Stimulated activated CD4-positive, alpha-beta T cell treated with anti-CD3 and anti-CD28 coated beads, Interleukin-1b, Interleukin-23, amount 100 ng/mL, for 1 hour (primary cell): ENCODE measurements at places on chromosomes 5 and 9.

DNA sequence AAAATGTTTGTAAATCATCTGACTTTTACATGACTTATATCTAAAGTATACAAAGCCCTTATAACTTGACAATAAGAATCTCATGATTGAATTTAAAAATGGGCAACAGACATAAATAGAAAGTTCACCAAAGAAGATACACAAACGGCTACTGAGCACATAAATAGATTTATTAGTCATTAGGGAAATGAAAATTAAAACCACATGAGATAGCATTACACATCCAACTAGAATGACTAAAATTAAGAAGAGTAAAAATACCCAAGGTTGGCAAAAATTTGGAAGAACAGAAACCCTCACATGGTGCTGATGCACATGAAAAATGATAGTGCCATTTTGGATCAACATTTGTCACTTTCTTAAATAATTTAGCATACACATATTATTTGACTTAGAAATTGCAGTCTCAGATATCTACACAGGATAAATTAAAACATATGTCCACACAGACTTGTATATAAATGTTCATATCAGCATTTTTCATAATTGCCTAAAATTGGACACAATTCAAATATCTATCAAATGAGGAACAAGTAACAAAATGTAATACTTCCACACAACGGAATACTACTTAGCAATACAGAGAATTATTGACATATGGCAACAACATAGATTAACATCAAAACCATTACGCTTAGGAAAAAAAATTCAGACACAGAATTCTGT is 359.1 kb upstream of the DAB2 start:
- no peak for DNase-seq

DNA sequence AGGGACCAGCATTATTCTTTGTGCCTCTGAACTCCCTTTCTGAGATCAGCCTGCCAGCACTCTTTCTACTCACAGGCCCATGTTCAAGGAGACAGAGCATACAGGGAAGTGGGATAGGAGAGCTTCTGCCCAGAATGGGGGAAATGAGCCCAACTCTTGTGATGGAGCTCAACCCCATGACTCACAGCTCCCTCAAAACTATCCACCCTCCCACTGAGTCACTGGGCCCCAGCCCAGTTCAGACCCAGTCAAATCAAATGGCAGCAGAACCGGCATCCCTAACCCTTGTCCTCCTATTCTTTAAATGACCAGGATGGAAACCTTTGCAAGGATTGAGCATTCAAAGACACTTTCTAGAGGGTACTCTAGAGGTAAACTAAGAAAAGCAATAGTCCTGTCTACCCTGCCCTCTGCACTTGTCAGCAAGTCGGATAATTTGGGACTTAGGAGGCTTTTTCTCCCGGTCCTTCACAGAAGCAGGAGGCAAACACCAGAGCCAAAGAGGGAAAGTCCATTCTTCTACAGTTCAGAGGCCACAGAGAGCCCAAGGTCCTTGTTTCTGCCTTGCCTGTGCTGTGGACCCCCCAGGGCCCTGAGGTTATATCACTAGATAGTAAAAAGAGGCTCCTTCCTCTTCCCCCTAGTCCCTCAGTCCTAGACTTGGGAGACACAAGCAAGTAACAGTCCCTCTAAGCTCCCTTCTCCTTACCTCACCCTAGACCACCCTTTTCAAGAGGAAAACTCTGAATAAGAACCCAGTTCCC is 3.2 kb downstream of the ATOSB start:
- DNase-seq: no peak

DNA sequence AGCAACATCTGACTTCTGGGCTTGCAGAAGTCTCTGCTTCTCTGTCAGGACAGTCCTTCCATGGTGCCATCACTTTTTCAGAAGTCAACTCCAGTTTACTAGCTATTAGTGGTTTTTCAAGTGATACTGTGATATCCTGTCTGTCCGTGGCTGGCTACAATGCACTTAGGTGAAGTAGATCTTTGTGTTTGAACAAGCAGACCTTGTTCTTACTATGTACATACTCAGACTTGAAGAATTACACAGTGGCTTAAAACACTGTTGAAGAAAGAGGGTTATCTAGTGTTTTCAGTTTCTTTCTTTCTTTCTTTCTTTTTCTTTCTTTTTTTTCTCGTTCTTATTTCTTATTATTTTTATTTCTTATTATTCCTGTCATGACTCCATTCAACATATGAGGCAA is 228.7 kb downstream of the NTRK2 start:
- no peak for DNase-seq

GRCh38 chr9:38006163-38006562 is 62.9 kb downstream of the SHB start:
- no peak for DNase-seq

GRCh38 chr5:38892363-38892762 is 46.6 kb downstream of the OSMR start:
- DNase-seq: no peak

- no peak for DNase-seq
These were observed 2.1 kb upstream of the DMRT3 start for GRCh38 chr9:974031-974995.

GRCh38 chr5:37662362-37662761 is 177.5 kb downstream of the GDNF start:
- no peak for DNase-seq

GRCh38 chr5:93209476-93209875 is 371.5 kb downstream of the NR2F1-AS1 start:
- DNase-seq: no peak

GRCh38 chr5:453725-454481 is 10.9 kb downstream of the EXOC3 start:
- no peak for DNase-seq

DNA sequence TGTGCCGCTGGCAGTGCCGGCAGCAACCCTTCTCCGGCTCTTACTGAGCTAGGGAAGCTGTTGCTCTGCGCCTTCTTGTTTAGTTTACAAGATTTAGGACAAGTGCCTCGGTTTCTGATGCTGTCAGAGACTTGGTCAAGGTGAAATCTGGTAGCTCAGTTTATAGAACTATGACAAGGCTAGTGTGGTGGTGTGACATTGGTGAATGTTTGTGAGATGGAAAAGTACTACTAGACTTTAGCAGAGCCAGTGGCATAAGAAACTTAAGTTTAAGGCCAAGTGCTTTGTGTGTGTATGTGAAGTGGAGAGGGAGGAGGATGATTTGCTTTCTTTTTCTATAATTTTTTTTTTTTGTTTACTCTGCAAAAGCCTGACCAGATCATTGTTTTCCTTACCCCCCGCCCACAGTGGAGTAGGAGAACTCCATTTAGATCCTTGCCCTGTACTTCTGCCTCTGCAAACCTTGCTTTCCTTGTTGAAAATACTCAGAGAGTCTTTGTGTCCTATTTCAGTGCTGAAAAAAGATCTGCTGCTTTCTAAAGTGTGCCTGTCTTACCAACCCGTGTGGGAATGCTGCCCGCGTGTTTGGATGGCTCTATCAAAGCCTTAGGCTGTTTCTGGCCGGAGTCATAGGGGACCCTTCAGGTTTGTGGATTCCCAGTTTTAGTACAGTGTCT is 75.9 kb downstream of the TRIO start:
- no peak for DNase-seq

GRCh38 chr9:36138901-36139300 is 2.4 kb downstream of the GLIPR2 start:
- DNase-seq: no peak

GRCh38 chr5:172458976-172459782 is 4.9 kb upstream of the SH3PXD2B start:
- no peak for DNase-seq

GRCh38 chr9:76926324-76926741 is 20.4 kb upstream of the PRUNE2 start:
- no peak for DNase-seq

DNA sequence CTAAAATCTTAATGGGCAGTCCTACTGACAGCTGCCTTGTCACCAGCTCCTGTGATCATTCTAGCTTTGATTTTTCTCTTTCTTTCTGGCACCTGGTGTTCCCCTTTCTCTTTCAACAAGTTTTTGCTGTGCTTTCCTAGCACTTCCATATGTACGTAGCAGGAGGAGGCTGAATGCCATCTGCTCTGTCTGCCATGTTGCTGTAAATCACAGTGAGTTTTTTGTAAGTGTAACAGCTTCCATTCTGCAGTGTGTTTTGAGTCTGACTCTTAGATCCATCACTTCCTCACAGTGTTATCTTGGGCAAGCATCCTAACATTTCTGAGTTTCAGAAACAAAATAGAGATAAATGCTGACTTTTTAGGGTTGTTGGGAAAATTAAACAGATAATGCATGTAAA is 247.9 kb downstream of the DOCK8 start:
- no peak for DNase-seq

GRCh38 chr9:16653491-16654399 is 216.7 kb downstream of the BNC2 start:
- no peak for DNase-seq

GRCh38 chr5:159915904-159916840 is at the start of gene ADRA1B:
TSS of gene ADRA1B (plus strand) at chr5:159916482. CDS start at chr5:159916906, 424 bp downstream.
- DNase-seq: no peak

GRCh38 chr5:37569466-37569865 is 190.3 kb downstream of the WDR70 start:
- DNase-seq: no peak

GRCh38 chr5:176362233-176362490 is 598 bp upstream of the KIAA1191 start:
- no peak for DNase-seq

DNA sequence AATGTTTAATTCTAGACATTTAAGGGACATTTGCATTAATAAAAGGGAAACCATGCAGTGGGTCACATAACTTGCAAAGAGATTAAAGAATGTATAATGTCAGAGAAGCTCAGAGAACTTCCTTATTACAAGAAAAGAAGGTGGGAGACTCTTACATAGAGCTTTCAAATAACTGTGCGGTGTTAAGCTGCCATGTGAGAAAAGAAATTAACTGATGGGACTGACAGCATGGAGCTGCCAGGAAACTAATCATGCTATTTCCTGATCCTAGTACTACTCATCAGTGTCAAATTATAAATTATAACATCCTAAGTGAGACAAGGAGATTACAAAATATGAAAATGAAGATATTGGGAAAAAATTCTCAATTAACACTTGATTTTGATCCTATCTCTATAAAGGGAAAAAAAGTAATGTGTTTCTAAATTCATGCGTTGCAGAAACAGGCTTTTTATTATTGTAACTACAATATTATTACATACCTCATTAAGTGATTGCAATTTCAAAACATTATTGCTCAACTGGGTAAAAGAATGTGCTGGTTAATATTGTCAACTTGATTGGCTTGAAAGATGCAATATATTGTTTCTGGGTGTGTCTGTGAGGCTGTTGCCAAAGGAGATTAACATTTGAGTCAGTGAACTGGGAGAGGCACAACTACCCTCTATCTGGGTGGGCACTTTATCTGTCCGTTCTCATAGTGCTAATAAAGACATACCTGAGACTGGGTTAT is 609.5 kb upstream of the NUDT12 start:
- DNase-seq: no peak

DNA sequence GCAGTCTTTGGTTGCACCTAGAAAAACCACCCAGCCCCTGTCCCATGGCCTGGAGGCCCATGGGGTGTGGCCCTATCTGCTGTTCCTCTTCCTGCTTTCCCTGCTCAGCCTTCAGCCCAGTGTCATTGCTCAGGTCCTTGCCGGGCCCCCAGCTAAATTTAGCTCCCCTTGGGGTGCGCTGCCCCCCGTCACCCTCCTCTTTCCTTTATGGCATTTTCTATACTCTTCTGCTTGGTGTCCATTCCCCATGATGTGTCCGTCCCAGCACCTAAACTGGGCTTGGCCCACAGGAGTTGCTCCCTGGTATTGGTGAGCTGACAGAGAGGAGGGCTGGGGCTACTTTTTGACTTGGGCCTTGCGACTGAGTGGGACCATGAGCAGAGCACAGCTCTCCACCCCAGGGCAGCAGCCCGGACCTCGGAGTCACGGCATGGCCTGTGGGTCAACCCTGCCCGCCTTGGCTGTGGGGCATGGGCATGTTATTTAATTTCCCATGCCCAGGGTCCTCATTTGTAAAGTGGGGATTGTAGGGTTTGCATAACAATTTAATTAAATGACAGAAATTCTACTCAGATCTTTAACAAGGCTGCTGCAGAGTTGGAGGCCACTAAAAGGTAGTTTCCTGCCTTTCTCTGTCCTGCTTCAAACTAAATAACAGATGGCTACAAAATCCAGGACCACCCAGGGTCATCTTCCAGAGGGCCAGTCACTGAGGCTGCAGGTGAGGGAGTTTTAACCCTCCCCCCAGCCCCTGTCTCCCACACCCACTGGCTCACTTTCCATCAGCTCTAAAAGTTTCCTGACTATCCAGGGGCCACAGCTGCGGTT is 98.2 kb downstream of the DAP start:
- no peak for DNase-seq

GRCh38 chr5:52328220-52328806 is 459.4 kb upstream of the ITGA1 start:
- no peak for DNase-seq

DNA sequence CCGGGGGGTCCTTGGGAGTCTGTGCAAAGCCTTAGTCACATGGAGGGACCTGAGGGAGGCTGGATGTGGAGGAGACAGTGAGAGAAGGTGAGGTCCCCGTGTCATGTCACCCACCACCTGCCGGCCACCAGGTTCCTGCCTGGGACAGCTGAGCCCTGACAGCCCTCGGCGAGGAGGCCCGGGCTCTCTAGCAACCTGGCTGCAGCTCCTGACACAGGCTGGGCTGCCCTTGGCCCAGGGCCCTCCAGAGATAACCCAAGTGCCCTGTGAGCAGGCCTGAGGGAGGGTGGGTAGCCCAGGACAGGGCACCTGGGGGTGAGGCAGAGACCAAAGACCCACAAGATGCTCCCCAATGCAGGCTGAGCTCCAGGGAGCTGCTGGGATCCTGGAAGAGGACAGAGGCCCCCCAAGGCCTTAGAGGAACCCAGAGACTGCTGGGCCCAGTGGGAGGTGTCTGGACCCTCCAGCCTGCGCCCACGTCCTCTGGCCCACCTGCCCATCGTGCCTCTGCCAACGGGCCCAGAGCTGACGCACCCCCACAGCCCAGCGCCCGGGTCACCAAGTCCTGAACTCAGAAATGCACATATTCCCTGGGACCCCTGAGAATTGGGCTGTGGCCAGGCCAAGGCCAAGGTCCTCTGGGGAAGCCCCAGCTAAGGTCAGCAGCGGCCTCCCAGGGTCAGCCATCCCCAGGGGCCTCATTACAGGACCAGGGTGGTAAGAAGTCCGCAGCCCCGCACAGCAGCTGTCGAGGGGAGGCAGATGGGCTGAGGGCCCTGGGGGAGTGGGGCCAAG is 8.8 kb upstream of the PTGDS start:
- no peak for DNase-seq

DNA sequence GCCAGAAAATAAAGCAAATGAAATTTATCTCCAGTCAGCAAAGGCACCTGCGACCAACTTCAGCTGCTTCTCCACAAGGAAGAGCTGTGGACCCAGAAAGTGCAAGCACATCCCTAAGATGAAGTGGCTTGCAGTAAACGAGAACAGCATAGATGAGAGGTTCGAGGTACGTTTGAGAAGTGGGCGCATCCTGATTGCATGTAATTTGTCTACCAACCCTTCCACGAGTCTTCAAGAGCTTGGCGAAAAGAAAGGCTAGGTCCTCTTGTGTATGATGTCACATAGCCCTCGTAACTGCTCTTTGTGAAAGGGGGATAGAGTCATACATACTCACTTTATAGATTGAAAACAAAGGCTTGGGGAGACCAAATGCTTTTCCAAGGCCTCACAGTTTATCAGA is 6.0 kb upstream of the LCP2 start:
- no peak for DNase-seq
